Activated CD8-positive, alpha-beta memory T cell treated with anti-CD3 and anti-CD28 coated beads, Interleukin-2, amount 50 U/mL, for 48 hours (primary cell): ENCODE measurements at places on chromosomes 5 and 9.

- DNase-seq: no peak
Measured at GRCh38 chr5:163321511-163321910, 115.9 kb upstream of the CCNG1 start.

GRCh38 chr5:116032991-116033390 lies 719 bp downstream of the ARL14EPL start:
- no peak for DNase-seq

DNA sequence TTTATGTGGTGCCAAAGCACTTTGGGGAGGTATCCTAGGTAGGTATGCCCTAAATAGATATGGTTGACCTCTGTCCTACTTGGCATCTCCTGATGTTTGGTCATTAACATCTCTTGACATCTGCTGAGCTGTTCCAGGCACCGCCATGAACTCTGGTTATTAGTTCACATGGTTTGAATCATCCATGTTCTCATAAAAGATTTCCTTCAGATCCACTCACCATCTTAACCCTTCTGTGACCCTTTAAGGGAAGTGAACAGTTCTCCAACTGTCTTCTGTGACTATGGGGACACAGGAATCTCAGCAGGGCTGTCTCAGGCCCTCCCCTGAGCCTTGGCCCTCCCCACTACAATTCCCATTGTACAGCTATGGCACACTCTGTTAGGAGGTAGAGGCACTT lies 167.7 kb downstream of the CDH6 start:
- no peak for DNase-seq

DNA sequence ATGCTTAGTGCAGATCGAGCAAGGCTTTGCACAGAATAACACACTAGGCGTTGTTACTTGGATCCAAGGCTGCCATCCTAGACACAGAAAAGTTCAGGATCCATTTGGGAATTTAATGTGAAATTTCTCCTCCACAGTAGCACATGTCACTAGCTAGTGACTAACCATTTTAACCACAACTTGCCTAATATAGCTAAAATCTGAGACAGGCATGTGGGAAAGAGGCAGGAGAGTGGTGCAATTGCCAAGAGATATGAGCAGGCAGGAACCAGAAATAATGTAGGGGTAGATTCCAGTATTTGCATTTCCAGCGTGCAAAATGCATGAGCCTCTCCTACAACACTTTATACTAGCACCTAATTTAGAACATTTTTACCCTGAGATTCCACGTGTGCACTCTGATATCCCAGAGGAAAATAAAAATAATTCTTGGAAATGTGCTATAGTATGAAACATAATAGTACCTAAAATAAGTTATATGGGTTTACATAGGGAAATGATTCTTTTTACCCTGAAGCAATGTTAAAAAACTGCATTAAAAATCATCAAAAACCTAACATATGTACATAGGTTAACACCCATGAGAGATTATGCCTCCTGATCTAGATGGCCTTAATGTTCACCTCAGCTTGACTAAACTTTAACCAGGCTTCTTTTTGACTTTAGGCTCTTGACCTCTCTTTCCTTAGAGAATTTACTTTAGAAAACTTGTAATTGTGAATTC lies 1230.6 kb upstream of the NUDT12 start:
- no peak for DNase-seq
